ENCODE measurements at places on chromosomes 4 and X. TPM values are rescaled to one million over a fixed set of nuclear protein-coding genes. Genes with fewer than 3 reads are reported as not detected.

- DNase-seq = no peak
Observed at GRCh38 chrX:153903991-153904957, at the start of gene AVPR2. TSS of gene AVPR2 (plus strand) at chrX:153904673. CDS start at chrX:153905146, 473 bp downstream.

- no peak for DNase-seq
Observed at GRCh38 chr4:111775556-111776297, 369.5 kb upstream of the FAM241A start.

- DNase-seq = peak; percentile 45
Observed at GRCh38 chrX:79270401-79270800, 96.7 kb downstream of the ITM2A start.

DNA sequence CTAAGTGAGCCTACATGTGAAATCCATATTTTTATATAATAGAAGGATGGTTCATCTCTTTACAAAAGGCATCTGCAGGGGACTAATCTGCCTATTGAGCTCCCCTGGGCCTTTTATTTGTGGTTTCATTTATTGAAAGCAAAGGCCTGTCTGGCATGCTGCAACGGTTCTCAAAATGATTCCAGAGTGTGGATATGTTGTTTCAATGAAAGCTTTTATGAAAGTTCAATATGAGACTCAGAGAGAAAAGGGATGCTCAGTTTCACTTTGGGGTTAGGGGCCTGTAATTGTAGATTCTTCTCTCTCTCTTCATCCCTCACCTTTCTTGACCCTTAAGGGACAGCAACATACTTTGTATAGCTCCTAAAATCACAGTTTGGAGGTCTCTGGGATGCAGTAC, 204.2 kb upstream of the CASK start:
- DNase-seq = no peak

- DNase-seq = no peak
Observed at GRCh38 chr4:76546759-76547742, 112.0 kb downstream of the SHROOM3 start.

GRCh38 chr4:165634766-165635165, 238.3 kb upstream of the TLL1 start:
- no peak for DNase-seq

DNA sequence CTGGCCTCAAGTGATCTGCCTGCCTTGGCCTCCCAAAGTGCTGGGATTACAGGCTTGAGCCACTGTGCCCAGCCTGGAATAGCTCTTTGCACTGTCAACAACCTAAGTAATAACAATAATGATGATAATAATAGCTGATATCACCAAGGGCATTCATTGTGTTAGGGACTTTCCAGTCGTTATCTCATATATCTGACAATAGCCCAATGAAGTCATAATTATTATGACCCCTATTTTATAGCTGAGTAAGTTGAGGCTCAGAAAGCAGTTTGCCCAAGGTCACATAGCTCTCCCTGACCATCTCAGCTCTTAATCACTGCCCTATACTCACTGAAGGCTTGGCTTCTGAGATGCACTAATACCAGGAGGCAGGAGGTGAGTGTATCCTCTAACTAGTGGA, 18.7 kb upstream of the MAP7D3 start:
- DNase-seq = no peak

DNA sequence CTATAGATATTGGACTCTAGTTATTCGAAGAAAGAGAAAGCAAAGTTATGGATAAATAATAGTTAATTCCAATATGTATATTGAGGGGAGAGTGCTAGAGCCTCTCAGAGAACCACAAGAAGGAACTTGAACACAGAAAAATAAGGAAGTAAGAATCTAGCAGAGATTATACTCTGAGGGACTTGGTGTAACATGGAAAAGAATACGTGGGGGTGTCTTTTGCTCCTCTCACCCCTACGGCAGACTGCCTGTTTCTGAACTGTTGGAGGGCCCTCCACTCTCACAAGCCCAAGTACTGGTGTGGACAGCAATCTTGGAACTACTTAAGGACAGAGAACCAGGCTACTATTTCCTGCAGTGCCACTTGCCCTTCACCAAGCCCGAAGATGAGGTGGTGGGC, 1174.4 kb upstream of the PCDH10 start:
- no peak for DNase-seq

GRCh38 chr4:41256740-41257256, at the start of gene UCHL1:
TSS of gene UCHL1 (plus strand) at chr4:41256928. CDS start at chr4:41256977, 49 bp downstream.
- peak; percentile 96 for DNase-seq

The SYAP1 gene
- 18.5 TPM for total RNA-seq

The ZDHHC15 gene
- 1.5 TPM for total RNA-seq

The UGT2B17 gene
- total RNA-seq = 0.14 TPM
